ENCODE measurements at places on chromosomes 7 and 10.

DNA sequence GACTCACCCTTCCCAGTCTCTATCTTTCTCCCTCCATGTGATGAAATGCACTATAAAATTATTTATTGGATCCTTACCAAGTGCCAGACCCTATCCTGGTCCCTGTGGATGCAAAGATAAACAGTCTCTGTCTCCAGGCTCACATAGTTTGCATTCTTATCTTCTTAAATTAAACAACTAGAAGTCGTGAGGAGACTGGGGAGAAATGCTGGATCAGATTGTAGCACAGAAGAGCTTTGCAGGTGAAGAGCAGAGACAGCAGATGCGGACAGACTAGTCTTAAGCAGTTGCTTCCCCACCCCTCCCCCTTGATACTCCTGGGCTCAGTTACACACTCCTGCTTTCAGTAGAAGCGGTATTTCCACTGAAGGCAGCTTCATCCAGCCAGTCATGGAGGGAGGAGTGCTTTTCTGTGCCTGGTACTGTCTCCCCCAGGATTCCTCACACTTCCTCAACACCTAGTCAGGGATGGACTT, 20.8 kb upstream of the CDK1 start:
- DNase-seq = peak; percentile 59

GRCh38 chr7:17142831-17143541, 155.5 kb upstream of the AHR start:
- DNase-seq = peak; percentile 10

DNA sequence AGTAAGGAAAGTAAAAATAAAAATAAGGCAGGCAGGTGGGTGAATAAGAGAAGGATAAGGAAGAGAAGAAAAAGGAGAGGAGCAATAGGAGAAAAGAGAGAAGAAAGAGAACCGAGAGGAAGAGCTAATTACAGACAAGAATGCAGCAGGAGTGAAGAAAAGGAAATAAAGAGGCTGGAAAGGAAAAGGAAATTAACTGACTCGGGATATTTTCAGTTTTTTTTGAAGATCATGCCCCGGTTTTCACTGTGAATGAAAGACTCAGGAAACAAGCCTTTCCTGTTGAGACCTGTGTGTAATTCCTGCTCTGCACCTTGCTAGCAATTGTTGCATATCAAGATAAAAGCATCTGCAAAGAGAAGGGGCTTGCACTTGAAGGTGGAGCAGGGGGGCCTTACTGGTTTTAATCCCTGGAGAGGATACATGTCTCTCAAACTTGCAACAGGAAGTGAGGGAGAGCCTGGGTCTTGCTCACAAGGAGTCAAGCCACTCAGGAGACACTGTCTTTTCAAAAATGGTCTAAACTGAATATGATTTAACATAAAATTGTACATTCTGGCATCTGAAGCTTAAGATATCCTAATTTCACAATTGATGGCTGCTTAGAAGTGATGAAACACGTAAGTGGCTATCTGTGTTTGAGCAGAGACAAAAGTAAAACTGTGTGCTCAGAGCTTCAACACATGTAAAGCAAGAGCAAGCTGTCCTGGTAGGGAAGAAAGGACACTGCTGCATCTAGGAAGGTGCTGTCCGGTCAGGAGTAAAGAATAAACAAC, 157.6 kb downstream of the FAM107B start:
- peak; percentile 35 for DNase-seq

DNA sequence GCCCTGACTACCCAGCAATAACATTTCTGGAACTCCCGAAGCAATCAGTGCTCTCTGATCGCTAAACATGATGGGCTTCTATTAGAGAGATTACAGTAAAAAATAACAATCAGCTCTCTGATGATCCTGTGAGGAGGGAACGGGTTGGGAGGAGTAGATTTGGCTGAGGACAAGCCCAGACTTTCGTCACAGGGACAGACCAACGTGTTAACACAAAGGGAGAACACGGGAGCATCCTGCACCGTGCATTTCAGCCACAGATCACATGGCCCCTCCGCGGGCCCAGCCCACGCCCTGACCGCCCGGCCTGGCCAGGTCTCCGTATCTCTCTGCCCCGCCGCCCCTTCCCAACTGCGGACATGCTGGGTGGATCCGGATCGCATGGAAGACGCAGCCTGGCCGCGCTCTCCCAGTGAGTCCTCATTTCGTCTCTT, 95.0 kb upstream of the AGBL3 start:
- DNase-seq = peak; percentile 98

- no peak for DNase-seq
Observed at GRCh38 chr7:74280985-74281384, 8.2 kb upstream of the CLIP2 start.

- DNase-seq = no peak
Observed at GRCh38 chr7:2301511-2301863, 12.8 kb downstream of the SNX8 start.

- DNase-seq = no peak
Observed at GRCh38 chr7:156666368-156667109, 26.0 kb downstream of the RNF32 start.

DNA sequence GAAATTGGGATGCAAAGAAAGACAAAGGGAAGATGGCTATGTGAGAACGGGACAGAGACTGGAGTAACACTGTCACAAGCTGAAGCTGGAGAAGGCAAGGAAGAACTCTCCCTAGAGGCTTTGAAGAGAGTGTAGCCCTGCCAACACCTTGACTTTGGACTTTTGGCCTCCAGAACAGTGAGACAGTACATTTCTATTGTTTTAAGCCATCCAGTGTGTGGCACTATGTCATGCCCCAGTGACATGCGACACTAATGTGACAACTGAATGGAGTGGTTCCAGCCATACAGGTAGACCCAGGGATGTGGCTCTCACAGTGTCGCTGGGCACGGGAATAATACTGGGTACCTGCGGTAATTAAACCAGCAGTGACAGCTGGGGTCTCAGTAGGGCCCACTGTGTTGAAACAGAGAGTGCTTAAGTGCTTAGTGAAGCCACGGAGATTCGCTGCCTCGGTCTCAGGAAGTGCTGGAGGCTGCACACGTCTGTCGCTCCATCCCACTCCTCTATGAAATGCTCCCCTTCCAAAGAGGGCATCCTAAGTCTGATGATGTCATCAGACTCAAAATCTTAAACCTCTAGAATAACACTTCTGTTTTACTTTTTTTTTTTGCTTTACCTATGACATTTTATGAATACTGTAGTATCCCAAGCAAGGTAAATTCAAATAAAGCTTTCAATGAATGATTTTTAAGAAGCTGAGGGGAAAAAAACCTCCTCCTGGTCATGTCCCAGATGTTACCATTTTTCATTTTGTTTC, 154.6 kb upstream of the RHEB start:
- no peak for DNase-seq

DNA sequence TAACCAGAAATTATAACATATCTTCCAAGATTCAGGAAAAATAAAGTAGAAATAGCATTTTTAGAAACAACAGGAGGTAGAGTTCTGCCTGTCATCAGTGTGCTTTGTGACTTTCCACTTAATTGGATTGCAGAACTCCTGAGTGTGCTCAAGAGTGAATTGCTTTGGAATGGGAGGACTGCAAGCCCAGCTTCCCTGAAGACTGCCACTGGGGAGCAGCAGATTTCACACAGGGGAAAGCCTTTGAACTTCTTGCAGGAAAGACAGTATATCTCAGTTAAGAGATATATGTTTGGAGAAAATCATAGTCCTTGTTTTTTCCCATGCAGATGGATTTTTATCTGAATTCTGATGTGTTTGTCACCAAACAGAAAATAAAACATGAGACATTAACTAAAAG, 124.5 kb downstream of the TMEM168 start:
- peak; percentile 12 for DNase-seq

GRCh38 chr7:19698331-19698730, 10.5 kb downstream of the POLR1F start:
- DNase-seq = no peak

DNA sequence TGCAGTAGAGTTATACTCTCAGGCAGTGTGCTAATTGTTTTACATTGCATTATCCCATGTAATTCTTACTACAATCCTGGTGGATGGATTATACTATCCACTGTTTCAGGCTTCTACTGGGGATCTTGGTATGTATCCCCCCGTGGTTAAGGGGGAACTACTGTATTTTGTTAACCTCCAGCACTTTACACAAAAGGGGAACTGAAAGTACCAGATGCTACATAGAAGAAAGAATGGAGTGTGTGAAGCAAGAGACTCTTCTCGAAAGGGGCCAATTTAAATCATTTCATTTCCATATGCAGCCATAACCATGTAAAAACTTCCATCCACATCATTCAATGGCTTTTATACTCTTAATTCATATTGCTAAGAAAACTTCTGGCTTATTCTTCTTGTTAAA, 69.4 kb downstream of the C1GALT1 start:
- no peak for DNase-seq

- DNase-seq = no peak
Observed at GRCh38 chr10:52249850-52250395, 64.2 kb upstream of the DKK1 start.

DNA sequence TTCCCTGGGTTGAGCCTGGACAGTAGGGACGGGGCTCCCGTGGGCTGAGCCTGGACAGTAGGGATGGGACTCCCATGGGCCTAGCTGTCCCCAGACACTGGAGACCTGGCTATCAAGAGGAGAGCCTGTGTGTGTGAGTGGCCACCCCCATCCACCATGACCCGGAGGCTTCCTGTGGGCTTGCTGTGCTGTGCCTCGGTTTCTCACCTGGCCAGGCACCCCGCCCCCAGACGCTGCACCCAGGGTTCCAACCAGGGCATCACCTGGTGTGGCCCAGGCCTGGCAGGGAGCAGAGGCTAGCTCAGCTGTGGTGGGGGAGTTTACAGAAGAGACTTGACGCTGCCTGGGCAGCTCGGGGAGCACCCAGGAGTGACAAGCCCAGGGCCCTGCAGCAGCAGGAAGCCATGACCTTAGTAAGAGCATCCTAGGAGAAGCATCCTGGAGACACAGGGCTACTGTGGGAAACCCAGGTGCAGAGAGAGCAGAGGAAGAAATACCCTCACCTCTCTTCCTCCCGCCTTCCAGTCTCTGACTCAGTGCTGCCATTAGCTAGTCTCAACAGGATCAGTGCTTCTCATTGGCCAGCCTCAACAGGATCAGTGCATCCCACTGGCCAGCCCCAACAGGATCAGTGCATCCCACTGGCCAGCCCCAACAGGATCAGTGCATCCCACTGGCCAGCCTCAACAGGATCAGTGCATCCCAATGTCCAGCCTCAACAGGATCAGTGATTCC, 61.0 kb downstream of the PDGFA start:
- no peak for DNase-seq
